ENCODE measurements at places on chromosomes 16 and 17.

- no peak for DNase-seq
Measured at GRCh38 chr17:48559840-48560817, 15.2 kb upstream of the HOXB2 start.

DNA sequence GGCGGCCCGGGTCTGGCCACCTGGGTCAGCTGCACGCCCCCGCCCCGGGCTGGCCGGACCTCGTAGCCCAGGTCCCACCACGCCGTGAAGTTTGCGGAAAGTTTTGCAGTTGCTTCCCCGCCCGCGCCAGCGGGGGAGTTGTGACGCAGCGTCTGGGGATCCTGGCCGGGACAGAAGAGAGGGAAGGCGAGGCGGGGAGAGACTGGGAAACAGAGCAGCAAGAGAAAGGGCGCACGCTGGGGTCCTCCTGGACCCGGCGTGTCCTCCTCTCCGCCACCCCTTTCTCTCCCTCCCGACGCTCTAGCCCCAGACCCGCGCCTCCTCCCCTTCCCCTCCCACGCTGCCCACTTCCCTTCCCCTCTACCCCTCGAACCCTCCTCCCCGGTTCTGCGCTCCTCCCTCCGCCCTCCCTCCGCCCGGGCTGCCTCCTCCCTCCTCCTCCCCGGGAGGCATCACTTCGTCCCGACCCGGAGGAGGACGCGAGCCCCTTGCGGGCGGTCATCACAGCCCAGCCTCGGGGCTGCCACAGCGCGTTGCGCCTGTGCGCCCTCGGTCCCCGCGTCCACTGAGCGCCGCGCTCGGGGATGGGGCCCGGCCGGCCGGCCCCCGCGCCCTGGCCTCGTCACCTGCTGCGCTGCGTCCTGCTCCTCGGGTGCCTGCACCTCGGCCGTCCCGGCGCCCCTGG lies at the start of gene MRC2:
Gene MRC2 (plus strand): TSS at position 452 of the 685 bp plus-strand sequence. CDS start 133 bp downstream, at position 585.
- no peak for DNase-seq

DNA sequence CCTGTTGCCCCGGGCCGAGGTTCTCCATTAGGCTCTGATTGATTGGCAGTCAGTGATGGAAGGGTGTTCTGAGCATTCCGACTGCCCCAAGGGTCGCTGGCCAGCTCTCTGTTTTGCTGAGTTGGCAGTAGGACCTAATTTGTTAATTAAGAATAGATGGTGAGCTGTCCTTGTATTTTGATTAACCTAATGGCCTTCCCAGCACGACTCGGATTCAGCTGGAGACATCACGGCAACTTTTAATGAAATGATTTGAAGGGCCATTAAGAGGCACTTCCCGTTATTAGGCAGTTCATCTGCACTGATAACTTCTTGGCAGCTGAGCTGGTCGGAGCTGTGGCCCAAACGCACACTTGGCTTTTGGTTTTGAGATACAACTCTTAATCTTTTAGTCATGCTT lies 74.2 kb downstream of the HAPSTR1 start:
- DNase-seq = no peak

DNA sequence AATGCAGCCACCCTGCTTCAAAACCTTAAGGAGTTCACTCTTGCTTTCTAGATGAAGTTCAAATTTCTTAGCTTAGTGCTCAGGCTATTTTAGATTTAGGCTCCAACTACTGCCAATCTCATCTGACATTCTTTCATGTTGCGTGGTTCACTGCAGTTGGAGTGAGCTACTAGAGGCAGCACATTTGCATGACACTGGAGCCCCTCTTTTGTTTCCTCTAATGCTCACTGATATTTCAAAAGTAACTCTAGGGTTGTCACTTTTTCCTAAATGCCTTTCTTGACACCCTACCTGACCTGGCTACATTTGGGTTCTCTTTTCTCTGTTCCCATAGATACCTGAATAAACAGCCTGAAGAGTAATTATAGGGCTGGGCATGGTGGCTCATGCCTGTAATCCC lies 586.5 kb upstream of the GOT2 start:
- DNase-seq = no peak

GRCh38 chr16:86075488-86075785 lies 176.5 kb downstream of the IRF8 start:
- DNase-seq = no peak

Data from activated CD4-positive, CD25-positive, alpha-beta regulatory T cell treated with anti-CD3 and anti-CD28 coated beads, Interleukin-2, amount 50 U/mL, for 72 hours (primary cell).